ENCODE measurements at places on chromosomes 5 and 9.

- no peak for DNase-seq
Measured at GRCh38 chr5:6729386-6730310, 16.4 kb downstream of the TENT4A start.

DNA sequence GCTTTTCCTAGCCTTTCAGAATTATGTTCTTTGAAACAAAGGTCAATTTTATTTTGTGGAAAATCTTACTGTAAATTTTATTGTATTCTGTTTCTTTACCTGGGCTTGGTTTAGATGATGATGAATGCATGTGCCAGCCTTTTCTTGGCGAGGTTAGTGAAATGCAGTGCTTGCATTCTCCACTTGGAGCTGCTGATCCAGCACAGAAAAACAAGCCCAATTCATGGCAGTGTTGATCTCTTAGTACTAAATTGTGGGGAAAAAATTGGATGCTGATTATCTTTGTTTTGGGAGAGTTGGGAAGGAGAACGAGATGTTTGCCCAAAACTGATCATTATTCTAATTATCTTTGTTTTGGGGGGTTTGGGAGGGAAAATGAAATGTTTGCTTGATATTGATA lies 3.7 kb downstream of the HABP4 start:
- DNase-seq, result peak; percentile 64

DNA sequence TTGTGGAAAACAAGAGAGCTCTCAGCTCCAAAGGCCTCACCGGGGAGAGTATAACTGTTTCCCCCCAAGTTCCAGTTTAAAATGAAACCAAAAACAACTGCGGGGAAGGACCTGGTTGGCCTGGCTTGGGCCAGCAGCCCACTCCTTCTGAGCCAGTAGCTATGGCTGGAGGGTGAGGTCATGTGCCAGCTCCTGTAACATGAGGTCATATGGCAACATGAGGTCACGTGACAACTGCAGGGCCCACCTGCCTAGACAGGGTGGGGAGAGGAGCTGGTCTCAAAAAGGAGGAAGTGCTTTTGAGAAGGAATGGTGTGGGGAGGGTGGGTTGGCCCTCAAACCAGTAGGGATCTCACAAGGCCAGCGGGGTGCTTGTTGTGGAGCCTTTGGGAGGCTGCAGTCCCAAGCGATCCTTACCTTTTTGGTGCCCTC lies 29.3 kb upstream of the CRB2 start:
- no peak for DNase-seq

DNA sequence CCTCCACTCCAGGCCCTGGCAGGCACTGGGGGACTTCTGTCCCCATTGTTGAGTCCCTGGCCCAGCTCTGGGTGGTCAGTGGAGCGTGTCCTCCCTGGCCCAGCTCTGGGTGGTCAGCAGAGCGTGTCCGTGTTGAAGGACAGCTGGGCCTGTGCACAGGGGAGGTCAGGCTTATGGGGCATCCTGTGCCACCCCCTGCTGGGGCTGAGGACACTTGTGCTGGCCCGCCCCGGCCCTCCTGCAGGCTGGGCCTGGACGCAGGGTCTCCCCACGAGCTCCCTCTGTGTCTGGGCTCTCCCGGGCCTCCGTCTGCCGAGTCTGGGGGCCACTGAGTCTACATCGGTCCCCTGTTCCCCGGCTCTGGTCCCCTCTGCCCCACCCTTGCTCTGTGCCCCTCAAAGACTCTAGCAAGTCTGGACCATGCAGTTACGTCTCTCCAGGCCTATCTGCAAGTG lies 11.5 kb upstream of the CLIC3 start:
- DNase-seq, result no peak

DNA sequence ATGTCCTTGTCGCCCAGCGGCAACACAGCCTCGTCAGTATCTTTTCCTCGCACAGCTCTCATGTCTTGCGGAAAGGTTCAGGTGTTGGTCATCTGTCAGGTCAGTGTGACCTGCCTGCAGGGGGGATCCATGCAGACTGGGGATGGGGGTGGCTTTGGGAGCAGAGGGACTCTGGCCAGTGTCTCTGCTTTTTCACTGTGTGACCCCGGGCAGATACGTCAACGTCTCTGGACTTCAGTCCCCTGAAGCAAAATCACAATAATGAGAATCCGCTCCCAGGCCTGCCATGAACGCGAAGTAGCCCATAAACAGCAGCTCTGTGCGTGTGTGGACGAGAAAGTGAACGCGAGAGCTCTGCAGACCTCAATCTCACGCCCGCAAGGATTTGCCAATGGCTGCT lies 75.7 kb upstream of the FCN1 start:
- no peak for DNase-seq

DNA sequence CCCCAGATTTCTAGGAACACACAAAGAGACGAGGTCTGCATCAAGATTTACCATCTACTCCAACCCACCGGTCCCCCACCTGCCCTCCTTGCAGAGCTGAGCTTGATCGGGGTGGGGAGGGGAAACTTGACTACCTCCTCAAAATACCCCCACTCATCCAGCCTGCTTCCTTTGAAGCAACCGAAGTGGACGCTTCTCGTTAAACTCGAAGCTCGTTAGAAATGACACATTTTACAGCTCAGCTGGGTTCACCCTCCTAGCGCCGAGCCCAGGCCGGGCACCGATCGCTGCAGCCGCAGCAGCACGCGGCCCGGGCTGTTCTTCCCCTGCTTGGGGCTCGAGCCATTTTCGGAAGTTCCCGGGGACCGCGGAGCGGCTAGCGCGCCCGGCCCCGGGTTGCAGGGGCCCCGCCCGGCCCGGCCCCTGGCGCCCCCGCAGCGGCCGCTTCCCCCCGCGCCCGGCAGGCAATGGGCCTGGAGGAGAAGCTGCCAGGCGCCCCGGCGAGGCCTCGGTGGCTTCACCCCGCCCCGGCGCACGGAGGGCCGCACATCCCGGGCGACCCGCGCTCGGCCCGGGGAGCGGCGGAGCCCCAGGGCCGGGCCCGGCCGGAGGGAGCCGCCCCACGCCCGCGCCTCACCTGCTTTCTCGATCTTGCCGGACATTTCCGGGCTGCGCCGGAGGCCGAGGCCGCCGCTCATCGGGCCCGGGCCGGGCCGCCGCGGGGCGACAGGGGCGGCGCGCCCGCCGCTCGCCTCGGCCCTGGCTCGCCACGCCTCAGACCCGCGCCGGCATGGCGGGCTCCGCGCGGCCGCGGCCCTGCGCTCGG lies 530 bp downstream of the RAPGEF1 start:
- peak; percentile 29 for DNase-seq

- DNase-seq, result no peak
Measured at GRCh38 chr5:64854855-64855254, 86.1 kb downstream of the CWC27 start.

DNA sequence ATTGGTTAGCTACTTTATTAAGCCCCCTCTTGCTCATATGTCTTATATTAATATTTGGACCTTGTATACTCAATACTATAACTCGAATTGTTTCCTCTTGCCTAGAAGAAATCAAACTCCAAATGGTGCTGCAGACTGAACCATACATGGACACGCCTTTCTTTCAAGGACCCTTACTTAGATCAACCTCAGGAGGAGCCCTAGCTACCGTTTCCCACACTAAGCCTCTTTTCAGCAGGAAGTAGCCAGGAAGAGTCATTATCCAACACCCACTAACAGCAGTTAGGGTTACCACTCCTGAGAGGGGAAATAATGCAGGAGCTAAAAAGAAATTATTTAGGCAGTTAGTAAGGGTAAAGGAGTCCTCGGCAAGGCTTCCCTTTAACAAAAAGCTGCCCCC lies 243.8 kb upstream of the PUM3 start:
- no peak for DNase-seq

GRCh38 chr5:1188464-1188863 lies 12.9 kb upstream of the SLC6A19 start:
- DNase-seq, result no peak

DNA sequence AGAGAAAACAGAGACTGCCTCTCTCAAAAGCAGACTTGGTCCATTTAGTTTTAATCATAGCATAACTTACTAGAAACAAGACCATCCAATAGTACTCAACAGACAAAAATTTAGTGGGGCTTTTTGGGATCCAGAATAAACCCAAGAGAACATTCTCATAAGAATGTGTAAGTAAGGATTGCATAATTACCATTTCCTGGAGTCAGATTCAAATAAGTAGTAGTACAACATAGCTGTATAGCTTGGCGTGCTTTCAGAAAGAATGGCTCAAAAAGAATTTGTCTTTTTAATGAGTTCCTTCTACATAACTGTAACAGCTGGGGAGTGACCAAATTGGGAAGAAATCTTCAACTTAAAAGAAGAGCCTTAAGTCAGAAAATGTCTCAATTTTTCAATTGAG lies 145.4 kb downstream of the DENND1A start:
- DNase-seq, result no peak

GRCh38 chr5:42837601-42838000 lies 25.9 kb upstream of the SELENOP start:
- no peak for DNase-seq

- DNase-seq, result peak; percentile 78
Measured at GRCh38 chr5:143403593-143404415, at the start of gene NR3C1. Gene NR3C1 (minus strand): TSS chr5:143403686. CDS start chr5:143400839, 2,847 bp downstream.

DNA sequence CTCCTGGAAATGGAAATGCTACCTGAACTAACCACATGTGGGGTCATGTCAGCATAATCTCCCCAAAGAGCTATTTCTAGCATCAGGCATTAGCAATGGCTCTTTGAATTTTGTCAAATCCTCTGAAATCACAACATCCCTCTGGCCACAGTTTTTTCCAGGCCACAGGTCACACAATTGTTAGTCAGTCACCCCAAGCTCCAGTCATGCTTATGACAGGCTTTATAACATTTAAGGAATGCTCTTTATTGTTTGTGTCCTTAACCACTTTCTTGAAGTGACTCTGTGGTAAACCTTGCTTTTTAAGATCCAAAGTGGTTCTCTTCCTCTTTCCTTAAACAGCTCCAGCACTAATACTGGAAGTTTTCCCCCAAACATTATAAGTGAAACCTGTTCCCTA lies 169.2 kb upstream of the HMHB1 start:
- DNase-seq, result peak; percentile 61

- DNase-seq, result peak; percentile 25
Measured at GRCh38 chr9:97985058-97985861, 2.1 kb downstream of the ANP32B start.

DNA sequence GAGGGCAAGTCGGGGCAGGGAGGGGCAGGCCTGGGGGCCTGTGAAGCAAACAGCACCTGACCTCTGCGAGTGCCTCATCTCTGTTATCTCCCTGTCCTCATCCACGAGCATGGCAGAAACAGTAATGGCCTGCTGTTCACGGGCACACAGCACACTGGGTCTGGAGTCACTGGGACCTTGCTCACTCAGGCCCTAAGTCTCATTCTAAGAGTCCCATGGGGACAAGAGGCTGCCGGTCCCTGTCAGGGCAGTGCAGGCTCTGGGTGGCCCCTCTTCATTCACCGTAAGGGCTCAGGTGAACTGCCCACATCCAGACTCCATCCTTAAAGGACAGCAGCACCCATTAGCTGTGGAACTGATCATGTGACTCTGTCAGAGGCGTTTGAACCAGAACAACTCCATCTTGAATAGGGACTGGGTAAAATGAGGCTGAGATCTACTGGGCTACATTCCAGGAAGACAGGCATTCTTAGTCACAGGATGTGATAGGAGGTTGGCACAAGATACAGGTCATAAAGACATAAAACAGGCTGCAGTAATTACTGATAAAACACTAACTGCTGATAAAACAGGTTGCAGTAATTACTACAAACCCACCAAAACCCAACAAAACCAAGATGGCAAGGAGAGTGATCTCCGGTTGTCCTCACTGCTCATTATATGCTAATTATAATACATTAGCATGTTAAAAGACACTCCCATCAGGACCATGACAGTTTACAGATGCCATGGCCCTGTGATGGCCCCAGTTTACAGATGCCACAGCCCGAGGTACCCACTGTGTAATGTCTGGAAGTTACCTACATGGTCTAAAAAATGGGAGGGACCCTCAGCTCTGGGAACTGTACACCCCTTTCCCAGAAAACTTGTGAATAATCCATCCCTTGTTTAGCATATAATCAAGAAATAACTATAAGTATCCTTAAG lies 28.7 kb downstream of the BICD2 start:
- DNase-seq, result no peak

- no peak for DNase-seq
Measured at GRCh38 chr9:7984692-7985091, 185.1 kb upstream of the DMAC1 start.

DNA sequence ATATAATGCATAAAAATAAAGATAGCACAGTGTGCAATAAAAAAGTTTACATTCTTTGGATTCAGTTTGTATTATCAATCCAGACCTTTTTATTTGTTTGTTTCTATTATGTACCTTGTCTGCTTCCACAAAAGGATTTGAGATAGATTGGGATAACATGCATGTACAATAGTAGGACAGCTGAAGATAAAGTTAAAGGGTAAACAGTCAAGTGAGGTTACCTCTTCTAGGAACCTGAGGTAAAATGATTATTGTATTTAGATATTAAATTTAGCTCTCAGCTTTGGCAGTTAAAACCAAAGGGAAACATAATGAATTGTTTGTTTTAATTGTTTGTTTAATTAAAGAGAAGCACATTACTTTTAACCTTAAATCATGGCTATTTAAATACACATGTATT lies 81.7 kb downstream of the ZCCHC7 start:
- no peak for DNase-seq

DNA sequence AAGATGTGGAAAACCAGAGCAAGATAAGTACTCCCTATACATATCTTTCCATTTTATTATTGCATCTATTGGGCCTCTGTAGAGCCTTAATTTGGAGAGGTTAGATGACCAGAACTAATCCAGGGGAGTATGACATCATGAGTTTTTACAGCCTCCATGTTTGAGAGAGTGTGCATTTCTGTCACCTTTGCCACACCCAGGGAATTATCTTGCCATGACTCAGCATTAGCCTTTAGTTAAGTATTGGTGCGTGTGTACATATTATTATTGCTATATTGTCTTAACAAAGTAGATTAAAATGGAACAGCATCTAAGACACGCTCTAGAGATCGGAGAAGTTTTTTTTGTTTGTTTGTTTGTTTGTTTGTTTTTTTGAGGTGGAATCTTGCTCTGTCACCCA lies 27.6 kb downstream of the DIMT1 start:
- DNase-seq, result peak; percentile 58

DNA sequence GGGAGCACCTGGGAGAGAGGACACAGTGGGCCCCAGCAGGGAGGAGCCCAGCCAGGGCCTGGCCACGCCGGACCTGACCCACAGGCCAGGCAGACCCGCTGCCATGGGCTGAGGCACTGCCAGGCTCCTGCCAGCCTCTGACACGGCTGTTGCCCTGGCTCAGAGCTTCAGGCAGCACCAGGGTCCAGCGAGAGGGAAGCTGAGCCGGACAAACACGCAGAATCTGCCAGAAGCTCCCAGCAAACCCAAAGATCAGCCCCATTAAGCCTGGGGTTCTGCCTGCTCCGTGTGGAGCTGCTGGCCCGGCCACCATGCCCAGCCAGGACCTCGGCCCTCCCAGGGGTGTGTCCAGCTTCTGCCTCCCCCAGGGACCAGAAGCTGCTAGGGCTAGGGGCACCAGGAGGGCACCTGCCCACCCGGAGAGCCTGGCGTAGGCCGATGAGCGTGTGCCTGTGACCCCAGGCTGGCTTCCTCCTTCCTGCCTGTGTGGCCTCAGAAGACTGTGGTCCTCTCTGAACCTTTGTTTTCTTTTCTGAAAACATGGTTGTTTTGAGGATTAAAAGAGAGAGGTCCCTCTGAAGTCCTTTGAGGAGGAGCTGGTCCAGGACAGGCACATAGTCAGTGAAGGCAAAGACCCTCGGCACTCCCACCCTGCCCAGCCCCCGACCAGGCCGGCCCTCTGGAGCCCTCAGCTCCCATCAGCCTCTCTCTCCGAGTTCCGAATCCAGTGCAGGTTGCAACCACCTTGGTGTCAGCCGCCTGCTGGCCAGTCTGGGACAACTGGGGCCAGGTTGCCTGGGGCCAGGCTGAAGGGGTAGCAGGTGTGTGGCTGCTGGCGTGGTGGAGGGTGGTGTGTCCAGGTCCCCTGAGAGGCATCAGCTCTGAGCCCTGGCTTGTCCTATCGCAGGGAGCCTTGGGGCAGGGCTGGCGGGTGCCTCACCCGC lies 39.6 kb downstream of the KCNT1 start:
- DNase-seq, result no peak

Measured in PC-3 (cell line).